Hematopoietic multipotent progenitor cell (in vitro differentiated cells): ENCODE measurements at places on chromosomes 1 and 21.

DNA sequence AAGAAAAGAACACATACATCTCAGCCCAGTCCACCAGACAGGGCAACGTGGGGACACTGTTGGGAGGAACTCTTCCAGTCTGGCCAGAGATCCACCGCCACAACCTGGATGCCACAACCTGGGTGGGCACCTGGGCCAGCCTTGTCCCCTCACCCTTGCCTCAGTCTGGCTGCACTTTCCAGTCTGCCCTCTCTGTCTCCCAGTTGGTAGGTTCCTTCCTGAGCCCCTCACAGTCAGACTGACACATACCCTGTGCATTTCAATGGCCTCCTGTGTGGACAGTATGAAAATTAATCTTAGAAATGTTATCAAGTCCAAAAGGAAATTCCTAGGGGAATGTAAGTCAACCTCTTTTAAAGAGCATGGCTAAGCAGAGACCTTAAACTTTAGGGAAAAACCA is 49.5 kb downstream of the DDX20 start:
- DNase-seq: no peak

GRCh38 chr1:234691567-234691966 is 81.6 kb upstream of the IRF2BP2 start:
- DNase-seq: no peak

DNA sequence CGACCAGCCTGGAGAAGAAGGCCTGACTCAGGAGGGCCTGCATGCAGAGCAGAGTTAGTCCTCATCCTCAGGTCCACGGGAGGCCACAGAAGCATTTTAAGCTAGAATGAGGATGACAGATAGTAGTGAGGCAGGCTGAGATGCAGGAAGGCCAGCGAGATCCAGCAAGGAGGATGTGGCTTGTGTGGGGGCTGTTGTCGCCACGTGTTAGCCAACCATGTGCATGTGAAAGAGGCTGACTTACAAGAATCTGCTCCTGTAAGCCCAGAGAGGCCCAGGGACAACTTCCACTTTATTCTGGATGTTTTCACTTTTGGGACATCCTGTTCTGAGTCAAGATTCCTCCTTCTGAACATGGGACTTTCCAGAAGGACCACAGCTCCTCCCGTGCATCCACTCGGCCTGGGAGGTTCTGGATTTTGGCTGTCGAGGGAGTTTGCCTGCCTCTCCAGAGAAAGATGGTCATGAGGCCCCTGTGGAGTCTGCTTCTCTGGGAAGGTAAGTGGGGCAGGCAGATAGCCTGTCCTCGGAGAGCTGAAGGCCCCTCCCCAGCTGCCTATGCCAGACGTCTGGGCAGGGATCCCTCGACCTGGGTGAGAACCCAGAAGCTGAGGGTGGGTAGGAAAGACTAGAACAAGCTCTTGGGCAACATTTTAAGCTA is at the start of gene SLAMF8:
TSS of gene SLAMF8 (plus strand) at position 433 of the 661 bp plus-strand sequence. CDS start at position 459, 26 bp downstream.
- DNase-seq: no peak

- DNase-seq: no peak
Observed at GRCh38 chr1:6303397-6304012, 42.6 kb upstream of the GPR153 start.

DNA sequence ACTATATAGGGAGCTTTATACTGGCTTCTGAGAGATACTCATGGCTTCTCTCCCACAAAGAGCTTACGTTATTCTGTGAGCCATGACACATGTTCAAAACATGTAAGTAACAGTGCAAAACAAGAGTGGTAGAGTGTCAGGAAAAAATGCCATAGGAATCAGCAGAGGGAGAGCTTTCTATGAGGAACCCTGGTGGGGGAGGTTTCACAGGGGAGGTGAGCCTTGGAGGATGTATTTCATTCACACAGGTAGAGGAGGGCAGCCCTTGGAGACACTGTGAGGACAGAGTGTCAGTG is 72.7 kb upstream of the LYST start:
- DNase-seq: no peak

DNA sequence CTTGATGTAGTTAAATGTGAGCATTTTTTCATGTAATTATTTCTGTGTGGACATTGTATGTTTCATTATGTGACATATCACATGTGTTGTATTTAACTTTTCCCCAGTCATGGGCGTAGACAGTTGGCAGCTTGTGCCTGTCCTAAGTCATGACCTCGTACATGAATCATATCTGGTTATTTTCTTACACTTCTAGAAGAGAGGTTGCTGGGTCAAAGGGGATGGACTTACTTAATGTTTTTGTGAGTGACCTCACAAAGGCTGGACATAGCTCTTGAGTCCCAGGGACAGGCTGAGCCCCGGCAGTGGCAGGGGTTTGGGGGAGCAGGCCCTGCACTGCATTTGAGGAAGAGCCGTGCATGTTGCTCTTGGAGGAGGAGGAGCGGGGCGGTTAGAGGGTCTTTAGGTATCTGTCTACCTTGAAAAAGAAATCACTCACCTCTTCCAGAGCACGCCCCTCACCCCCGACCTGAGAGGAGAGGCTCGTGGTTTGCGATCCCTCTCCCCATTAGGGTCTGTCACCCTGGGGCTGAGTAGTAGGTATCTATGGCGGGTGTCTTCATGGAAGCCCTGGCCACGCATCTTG is 16.4 kb downstream of the IFNGR2 start:
- DNase-seq: no peak

DNA sequence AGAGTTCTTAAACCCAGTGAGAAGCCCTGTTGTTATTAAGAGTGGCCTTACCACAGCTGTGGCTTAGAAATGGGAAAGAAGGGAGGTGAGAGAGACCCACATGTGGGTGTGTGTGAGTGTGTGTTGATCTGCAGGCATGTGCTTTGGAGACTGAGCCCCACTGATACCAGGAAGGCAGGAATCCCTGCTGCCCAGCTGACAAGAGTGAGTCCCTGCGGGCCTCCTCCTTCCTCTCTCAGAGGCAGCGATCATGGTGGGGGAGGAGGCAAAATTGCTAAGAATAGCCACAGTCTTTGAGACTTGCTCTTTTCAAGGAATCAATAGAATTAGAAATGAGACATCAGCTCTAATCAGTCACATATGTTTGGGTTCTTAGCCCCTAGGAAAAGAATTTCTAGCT is 87.0 kb upstream of the WARS2 start:
- no peak for DNase-seq

DNA sequence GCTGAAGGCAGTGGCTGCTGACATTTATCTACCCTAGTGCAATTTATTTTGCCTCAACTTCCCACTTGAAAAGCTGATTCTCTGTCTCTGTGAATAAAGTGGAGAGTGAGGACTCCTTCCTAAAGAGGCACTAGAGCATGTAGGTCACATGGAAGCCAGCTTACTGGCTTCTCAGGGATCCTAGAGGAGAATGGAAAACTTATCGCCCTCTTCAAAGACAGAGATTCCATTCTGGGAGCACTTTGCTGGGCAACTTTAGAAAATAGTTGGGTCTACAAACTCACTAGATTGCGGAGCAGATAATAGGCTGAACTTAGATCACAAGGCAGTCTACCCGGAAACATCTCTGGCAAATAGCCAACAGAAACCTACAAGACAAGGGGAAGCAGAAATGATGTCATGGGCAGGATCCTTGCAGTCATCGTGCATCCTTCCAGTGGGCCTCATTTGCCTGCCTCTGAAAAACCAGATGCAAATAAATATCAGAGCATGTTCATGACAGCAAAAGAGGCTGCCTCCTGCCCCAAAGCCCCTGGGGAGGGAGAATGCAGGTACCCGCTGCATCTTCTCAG is 104.8 kb upstream of the BARHL2 start:
- no peak for DNase-seq

- DNase-seq: no peak
Observed at GRCh38 chr1:43978264-43978550, 803 bp upstream of the B4GALT2 start.

- DNase-seq: no peak
Observed at GRCh38 chr21:19123053-19123452, 719.5 kb upstream of the TMPRSS15 start.
